ENCODE measurements at places on chromosomes 6 and 20.

GRCh38 chr6:43705996-43706395 lies 18.4 kb upstream of the MRPS18A start:
- DNase-seq = no peak

- no peak for DNase-seq
These were observed 163.9 kb upstream of the STXBP5 start for GRCh38 chr6:147040121-147040910.

GRCh38 chr6:120116343-120116742 lies 766.8 kb upstream of the MAN1A1 start:
- no peak for DNase-seq

DNA sequence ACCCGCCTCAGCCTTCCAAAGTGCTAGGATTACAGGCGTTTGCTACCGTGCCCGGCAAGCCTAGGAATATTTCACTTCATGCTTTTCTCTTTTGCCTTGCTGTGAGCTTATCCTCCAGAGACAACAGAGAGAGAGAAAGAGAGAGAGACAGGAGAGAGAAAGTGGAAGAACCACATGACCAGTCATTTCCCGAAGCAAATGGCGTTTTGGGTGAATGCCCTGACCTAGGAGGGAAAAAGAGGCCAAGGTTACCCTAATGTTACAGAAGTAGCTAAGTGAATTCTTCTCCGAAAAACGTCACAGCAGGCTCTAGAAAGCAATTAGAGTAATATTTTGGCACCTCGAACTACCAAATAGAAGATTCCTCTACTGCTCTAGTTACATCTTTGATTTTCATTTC lies 9.1 kb downstream of the SGK1 start:
- no peak for DNase-seq

GRCh38 chr6:125746731-125747588 lies 2.5 kb upstream of the HEY2 start:
- DNase-seq = no peak

GRCh38 chr6:154815938-154816820 lies 83.0 kb downstream of the SCAF8 start:
- no peak for DNase-seq

GRCh38 chr20:4297127-4297826 lies 281.9 kb upstream of the RNF24 start:
- no peak for DNase-seq

GRCh38 chr6:128192972-128193371 lies 292.1 kb upstream of the THEMIS start:
- no peak for DNase-seq

DNA sequence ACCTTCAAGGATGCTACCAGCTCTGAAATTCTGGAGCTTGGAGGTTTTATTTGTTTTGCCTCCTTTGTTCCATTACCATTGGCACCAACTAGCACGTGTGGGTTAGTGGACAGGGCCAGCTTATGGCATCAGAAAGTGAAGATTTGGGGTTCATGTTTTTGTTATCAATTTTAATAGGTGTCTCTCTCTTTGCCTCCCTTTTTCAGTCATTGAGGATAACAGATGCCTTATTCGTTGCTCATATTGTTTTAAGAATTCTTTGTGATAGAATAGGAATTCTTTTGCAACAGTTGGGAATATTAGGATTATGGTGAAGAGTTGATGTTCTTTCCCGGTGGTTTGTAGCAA lies 22.9 kb downstream of the TMC2 start:
- DNase-seq = no peak

DNA sequence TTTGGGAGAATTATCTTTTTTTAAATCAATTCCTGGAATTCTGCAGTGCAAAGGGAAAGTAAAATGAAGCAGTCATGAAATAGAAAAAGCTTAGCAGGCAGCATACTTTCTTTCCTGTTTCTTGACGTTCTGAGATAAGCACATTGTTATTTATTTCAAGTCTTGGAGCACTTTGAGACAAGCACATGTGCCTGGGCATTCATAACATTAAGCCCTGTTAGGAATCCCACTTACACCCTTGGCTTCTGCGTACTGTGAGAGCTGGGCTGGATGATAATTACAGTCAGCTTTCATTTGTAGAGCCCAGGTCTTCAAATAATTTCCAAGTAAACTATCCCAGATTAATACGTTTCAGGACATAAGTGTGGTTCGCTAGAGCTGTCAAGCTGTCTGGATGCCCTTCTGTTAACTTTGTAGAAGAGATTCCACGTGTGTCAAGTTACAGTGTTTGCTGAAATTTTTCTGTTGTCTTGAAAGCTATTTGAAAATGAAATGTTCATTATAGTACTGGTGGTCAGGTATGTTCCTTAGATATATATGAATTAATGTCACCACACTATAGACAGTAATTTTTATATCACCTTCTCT lies 8.9 kb downstream of the FARS2 start:
- no peak for DNase-seq

- DNase-seq = no peak
These were observed 104.7 kb upstream of the RALGAPA2 start for GRCh38 chr20:20816969-20817755.
